Esophagus squamous epithelium (tissue), 5 donors: ENCODE measurements at places on chromosomes 3 and 15.

GRCh38 chr15:54582863-54583643 lies 604.8 kb downstream of the UNC13C start:
- DNase-seq, result no peak
- no peaks in the 10 kb centered on the region for H3K4me1 ChIP-seq
- H3K36me3 ChIP-seq, result no peaks in the 10 kb centered on the region
- H3K27ac ChIP-seq, result no peak overlapping the region
- H3K27me3 ChIP-seq, result no peaks in the 10 kb centered on the region

- no peak for DNase-seq
- H3K27me3 ChIP-seq, result no peaks in the 10 kb centered on the region
- H3K4me3 ChIP-seq, result no peak overlapping the region
- no peaks in the 10 kb centered on the region for H3K4me1 ChIP-seq
Measured at GRCh38 chr15:61888074-61888780, 172.0 kb downstream of the VPS13C start.

DNA sequence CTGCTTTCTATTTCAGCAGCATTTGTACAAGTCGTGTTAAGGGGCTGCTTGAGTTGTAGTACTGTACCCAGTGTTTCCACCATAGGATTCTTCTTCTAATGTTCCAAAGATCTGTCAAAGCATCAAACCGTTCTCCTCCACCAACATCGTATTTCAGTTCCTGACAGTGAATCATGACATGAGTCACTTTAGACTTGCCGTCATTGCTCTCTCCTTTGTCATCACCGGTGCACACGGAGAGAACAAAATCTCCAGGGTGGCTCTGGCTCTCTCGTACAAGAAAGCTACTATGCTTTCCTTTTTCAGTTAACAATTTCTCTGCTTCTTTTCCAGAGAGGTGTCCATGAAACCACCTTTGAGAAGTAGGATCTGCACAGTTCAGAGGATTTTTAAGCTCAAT lies 270.9 kb upstream of the CCDC54 start:
- no peak overlapping the region for H3K27ac ChIP-seq
- no peaks in the 10 kb centered on the region for H3K4me1 ChIP-seq
- no peaks in the 10 kb centered on the region for H3K27me3 ChIP-seq
- no peak overlapping the region for H3K4me3 ChIP-seq

DNA sequence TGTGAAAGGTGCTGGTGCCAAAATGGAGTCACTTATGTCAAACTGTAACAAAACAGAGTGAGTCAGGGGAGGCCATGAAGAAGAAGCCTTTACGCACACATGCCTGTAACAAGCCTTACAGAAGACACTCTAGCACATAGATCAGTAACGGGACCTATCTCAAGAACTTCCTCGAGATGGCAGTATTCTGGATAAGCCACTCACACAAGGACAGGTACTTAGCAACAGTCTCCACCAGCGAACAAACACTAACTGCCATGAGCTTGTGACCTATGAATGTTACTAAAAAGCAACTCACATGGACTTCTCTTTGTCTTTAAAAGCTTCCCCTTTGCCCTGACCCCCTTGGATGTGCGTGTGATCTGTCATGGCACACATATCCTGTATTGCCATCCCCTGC lies 235.1 kb downstream of the CD47 start:
- H3K36me3 ChIP-seq, result no peaks in the 10 kb centered on the region
- no peak overlapping the region for H3K4me3 ChIP-seq
- DNase-seq, result no peak
- H3K27me3 ChIP-seq, result no peaks in the 10 kb centered on the region
- no peak overlapping the region for H3K27ac ChIP-seq
- H3K4me1 ChIP-seq, result no peaks in the 10 kb centered on the region

DNA sequence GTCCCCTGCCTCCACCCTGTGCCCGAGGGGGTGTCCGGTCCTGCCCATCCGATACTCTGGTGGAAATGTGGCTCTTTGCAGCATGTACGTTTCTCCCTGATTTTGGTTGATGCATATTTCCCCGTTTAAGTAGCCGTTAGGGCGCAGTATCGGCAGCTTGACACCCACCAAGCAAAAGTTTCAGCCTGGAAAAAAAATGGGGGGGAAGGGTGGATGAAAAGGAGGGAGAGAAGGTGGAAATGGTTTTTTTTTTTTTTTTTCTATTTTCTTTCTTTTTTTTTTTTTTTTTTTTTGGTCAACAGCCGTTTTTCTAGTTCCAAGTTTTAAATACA lies 1.3 kb downstream of the RAP2B start:
- peaks cover 8% of the 10 kb centered on the region for H3K4me1 ChIP-seq
- H3K4me3 ChIP-seq, result peak overlapping the region; percentile 96
- H3K27me3 ChIP-seq, result no peaks in the 10 kb centered on the region
- no peaks in the 10 kb centered on the region for H3K36me3 ChIP-seq

DNA sequence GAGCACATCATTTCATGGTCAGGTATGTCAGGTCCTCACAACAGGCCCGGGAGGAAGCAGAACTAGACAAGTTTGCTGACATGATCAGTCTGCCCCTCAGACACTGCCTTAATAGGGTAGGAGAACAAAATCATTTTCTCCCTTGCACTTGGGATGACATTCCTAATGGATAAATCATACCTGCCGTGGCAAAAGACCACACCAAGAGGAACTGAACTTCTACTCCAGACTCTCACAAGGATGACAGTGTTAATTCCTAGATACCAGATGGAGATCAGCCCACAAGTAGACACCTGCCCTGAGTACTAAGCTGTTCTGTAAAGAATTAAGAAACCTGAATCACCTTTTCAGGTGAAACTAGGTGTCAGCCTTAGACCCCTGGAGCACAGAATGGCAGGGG lies 19.5 kb downstream of the SIAH2 start:
- H3K36me3 ChIP-seq, result no peaks in the 10 kb centered on the region
- no peaks in the 10 kb centered on the region for H3K27me3 ChIP-seq
- peak overlapping the region; percentile 65 for H3K27ac ChIP-seq
- no peak for DNase-seq

DNA sequence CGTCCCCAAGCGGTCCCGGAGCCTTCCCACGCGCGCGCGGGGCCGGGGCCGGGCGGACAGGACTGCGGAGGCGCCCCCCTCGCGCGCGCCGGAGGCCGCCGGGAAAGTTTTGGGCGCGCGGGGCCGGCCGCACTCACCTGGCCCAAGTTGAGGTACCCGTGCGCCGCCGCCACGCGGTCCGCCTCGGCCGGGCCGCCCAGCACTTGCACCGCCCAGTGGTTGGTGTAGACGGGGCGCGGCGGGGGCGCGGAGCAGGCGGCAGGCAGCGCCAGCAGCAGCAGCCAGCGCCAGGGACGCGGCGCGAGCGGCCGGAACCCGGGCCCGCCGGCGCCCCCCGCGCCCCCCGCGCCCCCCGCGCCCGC lies 289 bp downstream of the PCSK6 start:
- peak overlapping the region; percentile 39 for H3K4me3 ChIP-seq
- peaks cover 2% of the 10 kb centered on the region for H3K27me3 ChIP-seq
- H3K27ac ChIP-seq, result peak overlapping the region; percentile 9
- DNase-seq, result no peak
- peaks cover 28% of the 10 kb centered on the region for H3K4me1 ChIP-seq
- H3K36me3 ChIP-seq, result no peaks in the 10 kb centered on the region

DNA sequence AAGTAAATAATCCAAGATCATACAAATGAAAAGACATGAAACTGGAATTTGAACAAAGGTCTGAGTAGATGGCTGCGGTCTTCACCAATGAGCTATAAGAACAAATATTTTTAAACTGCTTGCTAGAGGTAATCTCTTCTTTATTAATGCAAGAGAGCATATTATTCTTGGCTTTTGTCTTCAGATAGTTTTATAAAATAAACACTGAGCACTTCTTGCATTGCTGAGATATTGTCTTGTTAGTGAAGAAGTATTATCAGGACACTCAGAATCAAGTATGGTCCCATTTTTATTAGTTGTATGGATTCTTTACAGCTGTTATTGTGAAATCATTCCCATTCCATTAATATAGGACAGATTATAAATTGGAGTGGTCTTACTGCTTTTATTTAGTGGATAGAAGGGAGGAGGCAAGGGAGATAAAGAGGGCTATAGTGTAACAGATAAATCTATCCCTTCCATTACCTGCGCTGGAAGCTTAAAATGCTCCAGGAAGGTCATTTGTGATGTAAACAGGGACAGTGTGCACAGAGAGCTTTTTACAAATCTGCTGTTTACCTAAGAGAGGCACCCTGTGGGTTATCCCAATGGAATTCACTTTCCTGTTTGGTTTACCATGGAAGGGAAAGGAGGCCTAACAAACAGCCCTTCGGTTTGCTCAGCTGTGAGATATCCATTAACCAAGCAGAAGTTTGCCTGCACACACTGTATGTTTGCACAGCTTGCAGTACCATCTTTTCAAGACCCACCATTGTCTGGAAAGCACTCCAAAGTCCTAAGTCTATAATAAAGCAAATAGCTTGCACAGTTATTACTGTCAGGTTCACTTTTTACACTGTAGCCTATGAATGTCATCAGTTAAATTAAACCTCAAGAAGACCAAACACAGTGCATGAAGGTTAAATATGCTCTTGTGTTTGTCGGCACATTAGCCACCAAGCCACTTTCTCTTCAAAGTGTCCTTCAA lies 347.7 kb upstream of the TGFBR2 start:
- no peaks in the 10 kb centered on the region for H3K36me3 ChIP-seq
- no peak overlapping the region for H3K4me3 ChIP-seq
- no peaks in the 10 kb centered on the region for H3K27me3 ChIP-seq
- no peak overlapping the region for H3K27ac ChIP-seq
- no peaks in the 10 kb centered on the region for H3K4me1 ChIP-seq
- DNase-seq, result no peak

- peak overlapping the region; percentile 30 for H3K27ac ChIP-seq
- DNase-seq, result no peak
- no peaks in the 10 kb centered on the region for H3K27me3 ChIP-seq
- no peaks in the 10 kb centered on the region for H3K36me3 ChIP-seq
- no peaks in the 10 kb centered on the region for H3K4me1 ChIP-seq
- H3K4me3 ChIP-seq, result peak overlapping the region; percentile 2
Measured at GRCh38 chr15:40918146-40918798, 10.9 kb upstream of the DLL4 start.

GRCh38 chr3:94460931-94461330 lies 398.1 kb downstream of the NSUN3 start:
- DNase-seq, result no peak
- no peak overlapping the region for H3K4me3 ChIP-seq
- no peak overlapping the region for H3K27ac ChIP-seq
- no peaks in the 10 kb centered on the region for H3K36me3 ChIP-seq
- no peaks in the 10 kb centered on the region for H3K27me3 ChIP-seq

GRCh38 chr15:29159771-29160455 lies 109.7 kb downstream of the NSMCE3 start:
- no peaks in the 10 kb centered on the region for H3K4me1 ChIP-seq
- no peak for DNase-seq
- H3K36me3 ChIP-seq, result no peaks in the 10 kb centered on the region
- H3K27me3 ChIP-seq, result no peaks in the 10 kb centered on the region

GRCh38 chr15:78204351-78205309 lies 29.7 kb downstream of the ACSBG1 start:
- no peak overlapping the region for H3K4me3 ChIP-seq
- no peaks in the 10 kb centered on the region for H3K36me3 ChIP-seq
- DNase-seq, result no peak

- H3K36me3 ChIP-seq, result no peaks in the 10 kb centered on the region
- H3K27me3 ChIP-seq, result peaks cover 56% of the 10 kb centered on the region
- H3K4me1 ChIP-seq, result peaks cover 29% of the 10 kb centered on the region
- no peak overlapping the region for H3K27ac ChIP-seq
- peak overlapping the region; percentile 53 for H3K4me3 ChIP-seq
- no peak for DNase-seq
Measured at GRCh38 chr3:133037436-133037835, 755 bp upstream of the TMEM108 start.

DNA sequence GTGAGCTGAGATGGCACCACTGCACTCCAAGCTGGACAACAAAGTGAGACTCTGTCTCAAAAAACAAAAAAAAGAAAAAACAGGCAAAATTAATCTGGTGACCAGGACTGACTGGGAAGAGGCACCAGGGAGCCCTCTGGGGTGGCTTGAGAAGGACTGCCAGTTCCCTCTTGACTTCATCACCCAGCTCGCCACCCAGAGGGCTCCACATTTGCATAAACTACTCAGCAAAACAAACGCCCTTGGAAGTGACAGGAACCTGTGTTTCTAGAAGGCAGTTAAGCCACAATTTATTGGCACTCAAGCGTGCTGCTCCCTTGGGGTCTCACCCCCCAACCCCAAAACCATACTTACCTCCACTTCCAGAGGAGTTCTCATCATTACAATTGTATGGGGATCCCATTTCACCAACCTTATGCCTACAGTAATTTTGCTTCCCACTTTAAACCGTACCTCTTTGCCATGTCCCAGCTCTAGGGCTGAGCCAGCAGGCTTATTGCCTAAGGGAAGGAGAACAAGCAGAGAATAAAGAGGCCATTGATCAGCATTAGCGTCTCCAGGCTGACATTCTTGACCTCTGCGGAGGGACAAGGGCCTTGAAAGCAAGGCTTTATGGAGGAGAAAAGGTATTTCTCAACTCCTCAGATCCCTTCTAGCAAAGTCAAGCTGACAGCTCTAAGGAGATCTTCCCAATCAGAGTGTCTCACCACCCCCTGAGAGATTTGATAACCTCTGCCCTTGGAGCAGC lies 357.4 kb downstream of the SHQ1 start:
- H3K4me1 ChIP-seq, result no peaks in the 10 kb centered on the region
- H3K27me3 ChIP-seq, result no peaks in the 10 kb centered on the region
- no peaks in the 10 kb centered on the region for H3K36me3 ChIP-seq
- H3K27ac ChIP-seq, result no peak overlapping the region
- no peak overlapping the region for H3K4me3 ChIP-seq

DNA sequence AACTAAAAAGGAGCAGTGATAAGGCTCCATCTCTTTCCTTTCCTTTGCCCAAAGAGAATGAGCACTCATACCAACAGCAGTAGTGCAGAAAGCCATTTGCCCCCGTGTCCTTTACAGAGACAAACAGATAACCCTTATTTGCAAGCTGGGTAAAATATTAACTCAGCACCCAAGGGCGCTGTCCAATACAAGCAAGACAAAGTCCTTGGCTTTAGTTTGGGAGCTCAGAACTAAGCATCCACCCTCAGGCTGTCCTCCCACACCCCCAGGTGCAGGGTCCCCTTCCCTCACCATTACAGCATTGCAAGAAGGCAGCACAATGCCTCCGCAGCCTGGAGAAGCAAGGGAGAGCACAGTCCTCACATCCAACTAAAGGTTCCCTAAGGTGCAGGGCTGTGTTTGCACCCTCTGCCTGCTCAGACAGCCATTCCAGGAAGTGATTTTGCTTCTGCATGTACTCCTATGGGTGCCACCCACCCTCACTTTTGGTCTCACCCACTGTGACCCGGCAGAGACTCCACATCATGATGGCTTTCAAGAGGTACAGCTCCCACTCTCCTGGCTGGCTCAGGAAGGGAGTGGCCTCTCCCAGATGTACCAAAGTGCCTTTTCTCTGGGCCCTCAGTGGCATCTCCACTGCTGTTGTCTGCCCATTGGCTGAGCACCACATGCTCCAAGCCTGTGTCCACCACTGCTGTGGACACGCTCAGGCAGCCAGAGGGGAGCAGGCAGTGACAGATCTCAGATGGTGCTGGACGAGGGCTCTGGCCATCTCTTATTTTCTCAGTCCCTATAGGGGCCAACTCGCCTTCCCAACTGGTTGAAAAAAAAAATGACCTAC lies 34.1 kb upstream of the HES1 start:
- no peaks in the 10 kb centered on the region for H3K27me3 ChIP-seq
- no peak for DNase-seq
- no peaks in the 10 kb centered on the region for H3K36me3 ChIP-seq
- no peak overlapping the region for H3K4me3 ChIP-seq
- H3K4me1 ChIP-seq, result no peaks in the 10 kb centered on the region

- no peak overlapping the region for H3K27ac ChIP-seq
- no peak overlapping the region for H3K4me3 ChIP-seq
- no peaks in the 10 kb centered on the region for H3K36me3 ChIP-seq
- H3K27me3 ChIP-seq, result no peaks in the 10 kb centered on the region
- H3K4me1 ChIP-seq, result peaks cover 6% of the 10 kb centered on the region
- DNase-seq, result no peak
Measured at GRCh38 chr15:48592221-48592731, 53.2 kb downstream of the FBN1 start.
